ENCODE measurements at places on chromosomes 7 and 10. TPM values are rescaled to one million over a fixed set of nuclear protein-coding genes. Genes with fewer than 3 reads are reported as not detected.

The LRIT1 gene
- total RNA-seq, result not detected

The INMT gene
- 0.23 TPM for total RNA-seq

The CCL24 gene
- not detected for total RNA-seq

The NAT16 gene
- 2.1 TPM for total RNA-seq

The MYO1G gene
- total RNA-seq, result 0.46 TPM

The GIMAP2 gene
- total RNA-seq, result 6.7 TPM

The HOXA1 gene
- total RNA-seq, result not detected

The ANKRD2 gene
- 0.46 TPM for total RNA-seq

The HOXA6 gene
- total RNA-seq, result not detected

Data from diencephalon (tissue), 1 donor.